ENCODE measurements at places on chromosomes 4 and X. TPM values are rescaled to one million over a fixed set of nuclear protein-coding genes. Genes with fewer than 3 reads are reported as not detected.

Gene FHIP1A
- total RNA-seq: not detected

Gene ARHGAP36
- not detected for total RNA-seq

DNA sequence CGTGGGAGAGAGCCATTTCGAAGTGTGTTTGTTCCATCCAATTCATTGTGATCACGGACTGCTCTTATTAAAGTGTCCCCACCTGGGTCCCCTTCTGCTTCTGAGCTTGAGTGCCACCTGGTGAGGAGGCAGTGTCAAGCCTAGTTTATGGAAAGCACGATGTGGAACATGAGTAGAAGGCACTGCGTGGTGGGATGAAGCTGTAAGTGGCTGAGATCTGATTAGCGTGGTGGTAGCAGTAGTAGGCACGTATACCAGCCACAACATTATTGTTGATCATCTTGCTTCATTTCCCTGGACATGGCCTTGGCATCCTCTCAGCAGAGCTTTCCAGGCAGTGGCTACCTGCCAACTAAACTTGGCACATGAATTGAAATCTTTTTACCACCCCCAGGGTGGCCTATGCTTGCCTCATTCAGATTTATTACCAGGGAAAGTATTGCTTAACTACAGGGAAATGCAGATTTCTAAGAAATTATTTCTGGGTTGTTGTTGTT, 46.4 kb downstream of the GPAT3 start:
- H3K4me3 ChIP-seq: no peak overlapping the region
- no peak overlapping the region for H3K27ac ChIP-seq
- DNase-seq: no peak
- H3K4me1 ChIP-seq: peaks cover 10% of the 10 kb centered on the region

- peak within 1 kb of the TSS; percentile 69 for H3K27ac ChIP-seq
- H3K27me3 ChIP-seq: no peaks in the 10 kb centered on the region
Measured at GRCh38 chrX:66638591-66639500, at the start of gene EDA2R. Gene EDA2R (minus strand): TSS chrX:66639078. CDS start chrX:66616020, 23,058 bp downstream.

DNA sequence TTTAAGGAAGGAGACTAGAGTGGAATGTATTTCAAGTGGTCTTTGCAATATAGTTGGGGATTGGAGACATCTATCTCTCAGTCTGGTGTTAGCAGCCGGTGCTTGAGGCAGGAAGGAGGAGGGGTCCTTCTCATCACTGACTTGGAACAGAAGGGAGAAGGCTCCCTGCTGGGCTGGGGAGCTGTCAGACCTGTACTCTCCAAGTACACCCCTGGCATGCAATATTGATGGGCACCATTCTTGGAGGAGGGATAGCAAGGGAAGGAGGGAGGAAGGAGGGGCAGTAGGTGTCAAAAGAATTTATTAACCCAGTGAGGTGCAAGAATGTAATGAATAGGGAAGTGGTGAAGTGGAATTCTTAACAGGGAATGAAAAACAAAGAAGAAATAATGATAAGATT, 338.8 kb downstream of the UNC5C start:
- H3K36me3 ChIP-seq: no peaks in the 10 kb centered on the region
- no peak for DNase-seq
- H3K27ac ChIP-seq: no peak overlapping the region
- H3K4me1 ChIP-seq: no peaks in the 10 kb centered on the region

GRCh38 chr4:5708449-5709206, at the start of gene EVC2:
Gene EVC2 (minus strand): TSS chr4:5708559. CDS start chr4:5708513, 46 bp downstream.
- no peak for DNase-seq
- H3K4me1 ChIP-seq: peaks cover 14% of the 10 kb centered on the region
- peaks cover 2% of the 10 kb centered on the region for H3K36me3 ChIP-seq
- H3K27me3 ChIP-seq: peaks cover 45% of the 10 kb centered on the region

DNA sequence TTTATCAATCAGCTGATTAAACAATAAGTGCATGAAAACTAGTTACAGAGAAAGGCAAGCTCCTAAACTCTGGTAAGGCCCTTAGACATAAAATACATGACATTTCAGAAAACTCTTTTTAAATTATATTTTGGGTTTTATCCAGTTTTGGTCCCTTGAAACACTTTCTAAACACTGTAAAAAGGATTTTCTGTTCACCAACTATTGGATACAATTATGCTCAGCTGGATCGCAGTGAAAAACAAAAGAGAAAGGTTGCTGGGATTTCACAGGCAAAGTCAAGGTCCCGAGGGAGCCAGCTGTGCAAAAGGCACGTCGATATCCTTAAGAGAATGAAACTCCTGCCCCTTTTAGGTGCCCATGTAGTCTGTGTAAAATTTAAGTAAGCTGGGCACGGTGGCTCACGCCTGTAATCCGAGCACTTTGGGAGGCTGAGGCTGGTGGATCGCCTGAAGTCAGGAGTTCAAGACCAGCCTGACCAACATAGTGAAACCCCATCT, 1018.4 kb upstream of the INTU start:
- no peak overlapping the region for H3K27ac ChIP-seq
- no peak overlapping the region for H3K4me3 ChIP-seq
- no peaks in the 10 kb centered on the region for H3K4me1 ChIP-seq
- no peaks in the 10 kb centered on the region for H3K36me3 ChIP-seq
- no peak for DNase-seq
- H3K27me3 ChIP-seq: no peaks in the 10 kb centered on the region
